Globus pallidus (tissue), 1 donor: ENCODE measurements at places on chromosomes 11 and 22.

DNA sequence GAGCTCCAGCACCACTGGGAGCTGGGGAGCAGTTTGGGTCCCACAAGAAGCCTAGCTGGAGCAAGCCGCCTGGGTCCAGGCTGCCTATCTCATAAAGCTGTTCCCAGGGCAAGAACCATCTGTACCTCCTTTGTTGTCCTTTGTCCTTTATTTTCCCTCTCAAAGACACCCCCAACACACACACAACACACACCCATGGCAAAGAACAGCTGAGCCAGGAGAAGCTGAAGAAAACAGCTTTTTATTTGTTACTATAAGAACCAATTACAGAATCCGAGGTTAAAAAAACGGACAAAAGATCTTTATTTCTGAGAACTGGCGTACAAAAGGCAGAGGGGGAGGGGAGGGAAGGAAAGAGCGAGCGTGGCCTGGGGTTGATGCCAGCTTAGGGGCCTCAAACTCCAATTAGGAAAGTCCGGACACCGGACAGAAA, 1.7 kb upstream of the TUT1 start:
- peak; percentile 90 for DNase-seq

DNA sequence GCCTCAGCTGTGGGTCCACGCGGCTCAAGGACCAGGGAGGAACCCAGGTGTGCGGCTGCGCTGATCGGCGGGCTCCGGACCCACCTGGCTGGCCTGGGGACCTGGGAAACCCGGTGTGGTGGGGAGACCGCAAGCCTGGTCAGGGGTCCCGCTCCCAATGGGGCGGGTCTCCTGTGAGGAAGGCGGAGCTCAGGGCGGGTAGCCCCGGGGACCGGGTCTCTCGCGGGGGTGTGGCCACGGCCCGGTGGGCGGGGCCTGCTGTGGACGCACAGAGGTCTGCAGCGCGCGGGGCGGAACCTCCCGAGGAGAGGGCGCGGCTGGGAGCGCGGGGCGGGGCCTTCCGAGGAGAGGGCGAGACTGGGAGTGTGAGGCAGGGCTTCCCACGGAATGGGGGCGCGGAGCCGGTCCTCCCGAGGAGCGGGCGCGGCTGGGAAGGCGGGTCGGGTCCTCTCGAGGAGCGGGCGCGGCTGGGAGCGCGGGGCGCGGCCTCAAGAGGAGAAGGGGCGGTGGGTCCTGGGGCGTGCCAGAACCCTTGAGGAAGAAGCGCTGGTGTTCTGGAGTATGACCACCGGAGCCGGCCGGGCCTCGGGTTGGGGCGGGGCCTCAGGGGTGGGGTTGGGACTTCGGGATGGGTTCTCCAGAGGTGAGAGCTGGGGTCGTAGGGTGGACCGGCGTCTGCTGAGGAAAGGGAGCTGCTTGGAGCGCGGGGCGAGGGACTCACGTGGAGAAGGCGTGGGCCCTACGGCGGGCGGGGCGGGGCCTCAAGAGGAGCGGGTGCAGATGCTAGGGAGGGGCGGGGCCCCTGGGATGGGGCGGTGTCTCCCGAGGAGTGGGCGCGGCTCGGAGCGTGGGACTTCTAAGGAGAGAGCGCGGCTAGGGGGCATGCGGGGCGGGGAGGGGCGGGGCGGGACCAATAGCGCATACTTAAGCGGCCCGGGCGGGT, 20.8 kb downstream of the DGCR6L start:
- peak; percentile 34 for DNase-seq

DNA sequence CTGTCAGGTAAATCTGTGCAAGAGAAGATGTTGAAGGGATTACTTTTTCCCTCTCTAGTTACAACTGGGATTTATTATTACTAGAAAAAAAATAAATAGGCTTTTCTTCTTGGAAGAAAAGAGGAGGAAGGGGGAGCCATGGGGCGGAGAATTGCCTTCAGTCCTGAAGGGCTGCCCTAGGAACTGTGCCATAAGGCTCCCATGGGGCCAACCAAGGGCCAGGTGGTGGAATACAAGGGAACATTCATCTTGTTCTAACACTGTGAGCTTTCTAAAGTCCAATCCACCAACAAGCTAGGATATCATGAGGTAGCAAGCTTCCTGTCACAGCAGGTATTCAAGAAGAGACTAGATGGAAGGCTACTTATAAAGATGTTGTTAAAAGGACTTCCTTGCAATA, 24.8 kb upstream of the NRIP3 start:
- DNase-seq: no peak

GRCh38 chr22:19710020-19710768, 4.1 kb upstream of the SEPTIN5 start:
- DNase-seq: no peak

DNA sequence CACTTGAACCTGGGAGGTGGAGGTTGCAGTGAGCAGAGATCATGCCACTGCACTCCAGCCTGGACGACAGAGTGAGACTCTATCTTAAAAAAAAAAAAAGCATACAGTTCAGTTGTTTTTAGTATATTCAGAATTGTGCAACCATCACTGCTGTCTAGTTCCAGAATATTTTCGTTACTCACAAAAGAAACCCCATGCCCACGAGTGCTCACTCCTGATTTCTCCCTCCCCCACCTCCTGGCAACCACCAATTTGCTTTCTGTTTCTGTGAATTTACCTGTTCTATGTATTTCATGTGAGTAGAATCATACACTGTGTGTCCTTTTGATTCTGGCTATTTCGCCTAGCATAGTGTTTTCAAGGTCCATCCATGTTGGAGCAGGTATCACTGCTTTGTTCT, 24.8 kb downstream of the PTPRJ start:
- DNase-seq: no peak

DNA sequence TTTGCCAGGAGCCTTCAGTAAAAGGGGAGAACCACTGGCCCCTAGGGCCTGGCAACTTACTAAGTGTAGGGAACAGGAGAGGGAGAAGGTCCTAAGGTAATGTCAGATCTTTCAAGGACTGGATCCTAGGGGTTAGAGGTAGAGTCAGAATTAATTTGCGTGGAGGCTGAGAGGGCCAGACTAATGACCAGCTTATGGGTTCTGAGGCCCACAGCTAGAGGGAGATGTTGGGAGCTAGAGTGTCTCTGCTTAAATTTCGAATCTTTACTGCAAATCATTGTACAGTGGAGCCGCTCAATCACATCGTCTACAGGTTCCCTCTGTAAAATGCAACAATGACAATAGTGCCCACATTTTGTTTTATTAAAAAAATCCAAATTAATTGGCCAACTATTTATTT, 31.4 kb downstream of the CLMP start:
- DNase-seq: no peak

DNA sequence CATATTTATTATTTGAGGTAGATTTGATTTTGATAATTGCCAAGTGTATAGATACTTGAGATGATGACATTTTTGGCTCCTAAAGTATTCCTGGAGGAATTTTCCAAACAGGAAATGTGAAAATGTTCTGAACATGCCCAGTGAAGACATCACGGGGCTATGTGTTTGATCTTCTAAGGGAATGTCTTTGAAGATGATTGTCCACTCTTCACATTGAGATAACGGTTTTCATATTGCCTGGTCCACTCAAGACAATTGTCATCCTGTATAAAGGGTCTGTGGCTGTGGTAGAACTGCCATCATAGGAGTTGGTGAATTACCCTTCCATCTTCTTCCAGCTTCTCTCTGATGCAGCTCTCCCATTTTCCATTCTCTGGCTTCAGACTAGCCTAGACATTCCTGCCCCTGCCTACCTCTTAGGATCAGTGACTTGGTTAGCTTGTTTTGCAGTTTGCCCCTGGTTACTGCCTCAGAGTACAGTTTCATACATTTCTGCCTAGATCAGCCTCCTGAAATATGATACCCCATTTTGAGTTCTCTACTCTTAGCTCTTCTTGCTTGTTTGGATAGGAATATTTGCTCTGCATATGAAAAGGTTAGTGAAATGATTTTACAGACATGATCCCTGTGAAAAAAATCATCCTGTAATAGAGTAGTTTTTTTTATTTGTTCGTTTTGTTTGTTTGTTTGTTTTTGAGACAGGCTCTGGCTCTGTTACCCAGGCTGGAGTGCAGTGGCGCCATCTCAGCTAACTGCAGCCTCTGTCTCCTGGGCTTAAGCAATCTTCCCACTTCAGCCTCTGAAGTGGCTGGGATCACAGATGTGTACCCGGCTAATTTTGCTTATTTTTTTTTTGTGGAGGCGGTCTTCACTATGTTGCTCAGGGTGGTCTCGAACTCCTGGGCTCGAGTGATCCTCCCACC, 111.4 kb upstream of the SORL1-AS1 start:
- no peak for DNase-seq

- no peak for DNase-seq
Observed at GRCh38 chr22:29661336-29661735, 57.9 kb downstream of the NF2 start.

DNA sequence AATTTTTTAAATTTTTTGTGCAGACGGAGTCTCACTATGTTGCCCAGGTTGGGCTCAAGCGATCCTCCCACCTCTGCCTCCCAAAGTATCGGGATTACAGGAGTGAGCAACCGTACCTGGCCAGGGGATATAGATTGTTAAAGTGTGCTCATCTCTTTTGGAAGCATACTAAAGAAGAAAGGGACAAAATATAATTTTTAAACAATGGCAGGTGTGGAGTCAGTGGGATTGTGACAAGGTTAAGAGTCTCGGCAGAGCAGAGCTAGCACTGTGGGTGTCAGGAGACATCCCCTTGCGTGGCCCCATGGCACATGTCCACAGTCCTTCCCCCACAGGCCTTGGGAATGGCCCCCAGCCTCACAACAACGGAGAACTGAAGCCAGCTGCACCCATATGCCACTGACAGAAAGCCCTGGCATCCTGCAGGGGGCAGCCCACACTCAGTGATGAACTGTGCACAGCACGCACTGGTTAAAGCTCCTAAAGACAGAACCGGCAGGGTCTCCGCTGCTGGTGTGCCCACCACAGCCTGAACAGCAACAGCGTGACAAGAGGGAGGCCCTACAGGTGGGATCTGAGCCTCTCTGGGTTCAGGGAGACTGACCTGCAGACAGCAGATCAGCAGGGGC, 29.9 kb downstream of the SERPIND1 start:
- DNase-seq: no peak

DNA sequence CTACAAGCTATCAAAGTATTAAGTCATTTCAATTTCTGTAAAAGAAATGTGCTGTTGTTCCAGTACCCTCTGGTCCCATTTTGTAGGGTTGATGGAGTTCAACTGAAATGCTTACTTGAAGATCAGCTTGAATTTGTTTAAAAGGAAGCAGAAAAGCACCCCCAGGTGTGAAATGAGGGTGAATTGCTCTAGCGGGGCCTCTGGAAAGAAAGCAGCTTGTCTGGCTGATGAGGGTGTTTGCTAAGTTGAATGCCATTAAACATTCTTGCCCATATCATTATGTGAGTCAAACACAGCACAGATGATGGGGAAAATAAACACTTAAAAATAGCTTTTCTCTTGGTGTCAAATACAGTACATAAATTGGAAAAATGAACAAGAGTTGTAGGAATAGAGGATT, 280.3 kb downstream of the RAB38 start:
- DNase-seq: no peak

DNA sequence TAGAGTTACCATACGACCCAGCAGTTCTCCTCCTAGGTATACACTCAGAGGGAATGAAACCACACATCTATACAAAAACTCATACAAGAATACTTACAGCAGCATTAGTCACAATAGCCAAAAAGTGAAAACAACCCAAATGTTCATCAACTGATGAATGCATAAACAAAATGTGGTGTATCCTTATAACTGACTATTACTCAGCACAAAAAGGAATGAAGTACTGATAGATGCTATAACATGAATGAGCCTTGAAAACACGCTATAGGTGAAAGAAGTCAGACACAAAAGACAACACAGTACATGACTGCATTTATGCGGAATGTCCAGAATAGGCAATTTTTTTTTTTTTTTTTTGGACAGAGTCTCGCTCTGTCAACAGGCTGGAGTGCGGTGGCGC, 23.1 kb downstream of the NCAPD3 start:
- DNase-seq: no peak

DNA sequence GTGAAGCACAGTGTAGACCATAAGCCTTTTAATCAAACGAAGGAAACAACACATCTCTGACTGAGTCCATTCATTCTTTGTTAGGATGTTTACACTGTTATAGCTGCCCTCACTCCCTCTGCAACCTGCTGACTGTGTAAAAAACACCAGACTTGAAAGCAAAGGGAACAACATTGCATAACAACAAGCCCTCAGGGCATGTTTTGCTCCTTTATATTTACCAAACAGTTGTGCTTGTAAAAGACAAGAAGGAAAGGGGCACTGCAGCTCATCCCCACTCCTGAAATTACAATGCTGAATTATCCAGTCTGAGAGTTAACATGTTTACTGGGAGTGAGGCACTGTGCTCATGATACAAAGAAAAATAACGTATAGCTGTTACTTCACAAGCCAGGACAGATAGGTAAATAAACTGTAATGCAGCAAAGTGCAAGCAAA, 46.4 kb downstream of the RAB30 start:
- peak; percentile 82 for DNase-seq

GRCh38 chr11:65262776-65263175, 1.0 kb downstream of the POLA2 start:
- no peak for DNase-seq

- DNase-seq: no peak
Observed at GRCh38 chr22:38841211-38841610, 2.6 kb downstream of the NPTXR start.

DNA sequence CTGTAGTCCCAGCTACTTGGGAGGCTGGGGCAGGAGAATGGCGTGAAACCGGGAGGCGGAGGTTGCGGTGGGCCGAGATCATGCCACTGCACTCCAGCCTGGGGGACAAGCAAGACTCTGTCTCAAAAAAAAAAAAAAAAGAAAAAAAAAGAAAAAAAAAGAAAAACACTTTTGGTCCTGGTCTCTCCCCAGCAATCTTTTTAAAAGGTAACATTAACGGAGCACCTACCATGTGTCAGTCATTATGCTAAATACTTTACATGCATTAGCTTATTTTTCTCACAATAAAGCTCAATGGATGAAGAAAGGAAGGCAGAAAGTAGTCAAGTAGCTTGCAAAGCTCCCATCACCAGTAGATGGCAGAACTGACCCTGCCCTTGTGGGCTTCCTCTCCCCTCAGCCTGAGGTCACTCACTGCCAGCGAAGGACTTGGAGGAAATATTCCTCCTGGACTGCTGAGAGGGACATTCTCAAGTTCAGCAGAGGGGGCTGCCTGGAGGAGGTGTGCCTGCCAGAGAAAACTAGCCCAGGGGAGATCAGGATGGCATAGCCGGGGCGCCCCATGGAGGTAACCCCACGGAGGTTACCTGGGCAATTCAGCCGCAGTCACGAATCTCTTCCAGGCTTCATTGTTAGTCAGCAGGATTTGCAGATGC, 15.5 kb downstream of the APOL3 start:
- DNase-seq: peak; percentile 72

GRCh38 chr11:131582021-131582525, 211.7 kb downstream of the NTM start:
- no peak for DNase-seq

DNA sequence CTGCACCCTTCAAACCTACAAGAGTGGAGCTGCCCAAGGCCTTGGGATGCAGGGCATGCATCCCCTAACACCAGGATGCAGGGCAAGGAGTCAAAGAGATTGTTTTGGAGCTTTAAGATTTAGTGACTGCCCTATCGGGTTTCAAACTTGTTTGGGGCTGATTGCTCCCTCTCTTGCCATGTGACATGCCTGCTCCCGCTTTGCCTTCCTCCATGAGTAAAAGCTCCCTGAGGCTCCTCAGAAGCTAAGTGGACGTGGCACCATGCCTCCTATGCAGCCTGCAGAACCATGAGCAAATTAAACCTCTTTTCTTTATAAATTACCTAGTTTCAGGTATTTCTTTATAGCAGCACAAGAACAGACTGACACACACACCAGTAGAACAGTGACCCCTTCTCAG, 15.8 kb upstream of the CSF2RB start:
- DNase-seq: no peak
